ENCODE measurements at places on chromosomes 2 and 18.

DNA sequence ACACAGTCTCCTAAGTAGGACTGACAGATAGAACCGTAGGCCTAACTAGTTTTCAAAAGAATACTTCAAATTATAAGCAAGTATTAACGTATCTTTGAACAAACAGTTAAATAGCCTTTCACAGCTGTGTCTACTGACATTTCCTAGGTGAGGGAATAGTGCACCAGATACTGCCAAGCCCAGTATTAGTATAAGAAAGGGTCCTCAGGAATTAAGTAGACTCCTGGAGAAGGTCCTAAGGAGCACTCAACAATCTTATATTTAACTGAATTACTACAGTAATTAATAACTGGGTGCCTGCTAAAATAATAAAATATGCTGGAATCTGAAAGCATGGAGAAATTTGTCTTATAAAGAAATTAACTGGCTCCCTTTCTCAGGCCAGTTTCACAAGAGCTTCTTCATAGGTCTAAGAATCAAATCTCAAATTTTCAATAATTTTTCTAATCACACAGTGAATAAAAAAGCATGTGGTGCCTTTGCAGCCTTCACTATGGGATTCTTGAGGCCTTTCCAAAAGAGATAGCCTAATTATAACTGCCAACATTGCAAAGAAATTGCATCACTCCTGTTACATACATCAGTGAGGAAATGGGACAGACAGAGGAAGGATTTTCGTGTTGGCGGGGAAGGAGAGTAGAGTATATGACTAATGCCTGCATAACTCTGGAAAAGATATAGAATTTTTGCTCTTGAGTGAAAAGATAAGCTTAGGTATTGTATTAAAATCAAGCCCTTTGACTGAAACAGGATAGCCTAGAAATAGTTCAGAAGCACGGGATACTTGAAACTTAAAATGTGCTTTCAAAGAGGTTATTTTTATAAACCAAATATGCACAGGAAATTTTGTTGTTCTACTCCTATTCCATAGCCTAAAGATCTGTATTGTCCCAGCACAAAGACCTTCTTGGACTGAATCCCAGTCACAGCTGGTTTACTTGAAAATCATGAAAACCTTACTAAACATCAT, 228.6 kb upstream of the STK17B start:
- no peak for DNase-seq

DNA sequence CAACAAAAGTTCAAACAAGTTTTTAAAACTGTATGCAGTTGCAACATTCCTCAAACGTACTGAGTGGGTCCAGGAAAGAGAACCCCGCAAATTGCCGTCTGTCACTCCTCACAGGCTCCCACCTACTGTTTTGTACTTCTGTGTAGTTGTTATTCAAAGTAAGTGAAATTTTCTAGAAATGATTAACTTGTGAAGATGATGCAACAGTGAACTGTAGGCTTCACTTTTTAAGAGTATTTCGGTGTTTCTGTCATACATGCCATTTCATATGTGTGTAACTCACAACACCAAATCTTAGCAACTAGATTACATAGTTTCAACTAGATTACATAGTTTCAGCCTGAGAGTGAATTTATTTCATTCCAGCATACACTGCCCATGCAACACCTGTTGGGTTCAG, 226.0 kb upstream of the TANK start:
- peak; percentile 55 for DNase-seq

DNA sequence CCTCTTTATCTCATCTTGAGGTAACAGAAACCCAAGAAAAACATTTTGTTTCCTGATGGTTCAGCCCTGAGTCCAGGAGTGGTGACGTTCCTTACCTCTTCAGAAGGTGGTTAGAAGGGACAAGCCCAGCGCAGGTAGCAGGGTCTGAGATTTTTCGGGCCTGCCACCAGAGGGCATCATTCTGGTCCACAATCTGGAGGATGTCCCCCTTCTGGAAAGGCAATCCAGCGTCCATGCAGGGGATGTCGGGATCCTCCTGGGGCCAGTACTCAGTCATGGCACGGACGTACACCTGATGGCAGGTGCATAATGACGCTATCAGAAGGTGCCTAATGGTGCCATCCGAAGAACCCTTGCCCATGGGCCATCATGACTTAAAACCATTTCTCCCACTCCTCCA, 17.7 kb downstream of the MPP4 start:
- no peak for DNase-seq

GRCh38 chr2:44112096-44112495, 56.6 kb upstream of the PPM1B start:
- no peak for DNase-seq

DNA sequence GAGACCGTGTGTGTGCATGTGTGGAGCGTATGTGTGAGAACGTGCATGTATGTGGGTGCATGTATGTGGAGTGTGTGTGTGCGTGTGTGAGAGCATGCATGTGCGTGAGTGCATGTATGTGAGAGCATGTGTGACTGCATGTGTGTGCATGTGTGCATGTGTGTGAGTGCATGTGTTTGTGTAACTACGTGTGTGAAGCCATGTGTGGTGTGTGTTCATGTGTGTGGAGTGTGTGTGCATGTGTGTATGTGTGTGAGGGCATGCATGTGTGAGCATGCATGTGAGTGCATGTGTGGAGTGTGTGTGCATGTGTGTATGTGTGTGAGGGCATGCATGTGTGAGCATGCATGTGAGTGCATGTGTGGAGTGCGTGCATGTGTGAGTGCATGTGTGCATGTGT, 24.2 kb downstream of the TOGARAM2 start:
- no peak for DNase-seq

DNA sequence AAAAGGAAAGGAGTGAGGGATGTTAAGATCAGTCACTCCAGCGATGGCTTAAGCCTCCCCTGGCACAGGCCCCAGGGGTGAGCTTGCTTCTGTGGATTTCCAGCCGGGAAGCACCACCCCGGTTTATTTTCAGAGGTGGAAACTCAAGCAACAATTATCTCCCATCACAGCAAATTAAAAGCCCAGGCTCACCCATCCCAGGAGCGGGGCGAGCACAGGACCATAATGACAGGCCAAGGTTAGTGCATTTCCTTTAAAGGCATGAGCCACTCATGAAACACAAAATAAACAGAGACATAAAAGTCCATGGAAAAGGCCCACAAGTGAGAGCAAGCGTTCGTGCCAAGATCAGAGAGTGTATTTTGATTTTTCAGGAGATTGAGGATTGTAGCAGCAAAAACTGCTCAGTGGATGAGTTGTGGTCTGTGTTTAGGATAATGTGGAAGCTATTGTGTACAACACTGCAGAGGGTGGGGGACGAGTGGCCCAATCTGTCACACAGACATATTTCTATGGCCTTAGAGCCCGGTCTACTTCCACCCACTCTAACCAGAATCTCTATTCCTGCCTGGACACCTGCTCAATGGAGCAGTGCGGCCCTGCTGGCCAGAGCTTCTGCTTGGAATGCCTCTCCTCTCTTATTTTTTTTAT, 111.4 kb upstream of the CDC42EP3 start:
- DNase-seq = no peak

DNA sequence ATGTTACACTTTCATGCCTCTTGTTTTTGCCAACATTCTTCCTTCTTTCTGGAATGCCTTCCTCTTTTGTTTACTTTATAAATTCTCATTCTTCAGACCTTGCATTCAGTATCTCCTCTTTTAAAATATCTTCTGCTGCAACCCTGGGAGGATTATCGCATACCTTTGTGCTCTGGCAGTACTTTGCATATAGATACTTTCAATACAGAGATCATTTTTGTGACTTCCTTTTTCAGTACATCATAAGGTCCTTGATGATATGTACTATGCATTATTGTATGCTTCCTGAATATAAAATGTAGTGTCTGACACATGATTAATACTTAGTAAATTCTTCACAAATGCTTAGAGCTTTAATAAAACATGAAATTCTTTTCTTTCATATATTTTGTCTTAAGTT, 538.7 kb downstream of the TRIB2 start:
- DNase-seq = no peak

GRCh38 chr2:210034087-210034683, 31.7 kb downstream of the RPE start:
- DNase-seq = no peak

DNA sequence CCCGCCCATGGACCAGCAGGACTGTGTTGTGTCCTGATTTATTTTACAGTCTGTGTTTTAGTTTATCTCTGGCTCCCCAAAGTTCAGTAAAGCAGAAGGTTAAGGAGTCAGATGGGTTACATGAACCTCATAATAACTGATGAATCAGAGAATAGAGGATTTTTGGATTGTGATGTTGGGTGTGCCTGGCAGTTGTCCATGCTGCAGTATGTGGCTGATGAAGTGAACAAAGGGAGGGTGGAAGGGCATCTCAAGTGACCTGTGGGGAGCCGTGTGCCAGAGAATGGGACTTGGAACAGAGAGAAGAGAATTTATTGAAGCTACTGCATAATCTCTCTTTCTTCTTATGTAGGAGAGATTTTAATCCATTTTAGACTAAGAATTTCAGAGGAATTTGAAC, 145.5 kb downstream of the MAP4K4 start:
- DNase-seq = no peak

Measured in epithelial cell of proximal tubule (primary cell).